ENCODE measurements at places on chromosomes 13 and 19.

DNA sequence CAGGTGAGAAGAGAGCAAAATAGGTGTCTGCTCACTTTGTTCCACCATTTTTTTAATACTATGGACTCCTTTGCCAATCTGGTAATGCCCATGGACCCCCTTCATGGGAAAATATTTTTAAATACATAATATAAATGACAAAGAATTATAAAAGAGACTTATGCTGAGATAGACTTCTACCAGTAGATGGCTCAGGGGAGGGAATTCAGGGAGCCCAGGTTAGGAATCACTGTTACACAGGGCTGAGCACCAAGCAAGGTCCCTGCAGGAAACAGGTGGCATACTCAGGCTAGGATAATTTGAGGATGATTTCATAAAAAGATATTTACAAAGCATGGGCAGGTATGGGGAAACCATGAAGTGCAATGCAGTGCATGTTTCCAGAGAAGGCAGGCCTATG is 525.9 kb downstream of the FGF9 start:
- DNase-seq = no peak

DNA sequence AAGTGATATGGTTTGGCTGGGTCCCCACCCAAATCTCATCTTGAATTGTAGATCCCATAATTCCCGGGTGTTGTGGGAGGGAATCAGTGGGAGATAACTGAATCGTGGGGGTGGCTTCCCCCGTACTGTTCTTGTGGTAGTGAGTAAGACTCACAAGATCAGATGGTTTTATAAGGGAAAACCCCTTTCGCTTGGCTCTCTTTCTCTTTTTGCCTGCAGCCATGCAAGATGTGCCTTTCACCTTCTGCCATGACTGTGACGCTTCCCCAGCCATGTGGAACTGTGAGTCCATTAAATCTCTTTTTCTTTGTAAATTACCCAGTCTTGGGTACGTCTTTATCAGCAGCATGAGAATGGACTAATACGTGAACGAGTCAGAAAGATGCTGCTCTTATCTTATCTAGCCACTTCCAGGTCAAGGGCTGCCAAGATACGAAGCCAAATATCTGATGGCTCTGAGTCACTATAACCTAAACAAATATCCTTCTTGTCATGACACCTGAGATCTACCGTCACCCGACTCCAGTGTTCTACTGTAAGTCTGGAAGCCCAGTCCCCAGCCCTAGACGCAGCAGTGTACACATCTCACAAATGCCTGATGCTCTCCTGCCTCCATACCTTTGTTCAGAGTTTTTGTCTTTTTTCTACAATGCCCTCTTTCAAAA is 45.9 kb downstream of the SLC15A1 start:
- DNase-seq = no peak

DNA sequence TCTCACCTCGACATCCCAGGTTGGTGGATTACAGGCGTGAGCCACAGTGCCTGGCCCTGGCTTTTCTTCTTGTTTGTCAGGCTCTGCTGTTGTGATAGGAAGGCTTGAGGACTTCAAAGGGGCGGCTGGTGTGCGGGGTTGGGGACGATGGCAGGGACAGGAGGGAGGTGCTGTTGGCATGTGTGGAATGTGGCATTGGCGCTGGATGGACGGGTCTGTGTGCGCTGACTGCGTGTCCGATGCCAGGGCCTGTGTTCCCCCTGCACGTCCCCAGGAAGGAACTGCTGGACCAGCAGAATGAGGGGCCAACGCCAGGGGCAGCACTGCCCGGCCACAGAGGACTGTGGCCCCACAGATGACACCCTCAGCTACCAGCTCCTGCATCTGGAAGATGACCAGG is 12.7 kb upstream of the PTBP1 start:
- DNase-seq = no peak

DNA sequence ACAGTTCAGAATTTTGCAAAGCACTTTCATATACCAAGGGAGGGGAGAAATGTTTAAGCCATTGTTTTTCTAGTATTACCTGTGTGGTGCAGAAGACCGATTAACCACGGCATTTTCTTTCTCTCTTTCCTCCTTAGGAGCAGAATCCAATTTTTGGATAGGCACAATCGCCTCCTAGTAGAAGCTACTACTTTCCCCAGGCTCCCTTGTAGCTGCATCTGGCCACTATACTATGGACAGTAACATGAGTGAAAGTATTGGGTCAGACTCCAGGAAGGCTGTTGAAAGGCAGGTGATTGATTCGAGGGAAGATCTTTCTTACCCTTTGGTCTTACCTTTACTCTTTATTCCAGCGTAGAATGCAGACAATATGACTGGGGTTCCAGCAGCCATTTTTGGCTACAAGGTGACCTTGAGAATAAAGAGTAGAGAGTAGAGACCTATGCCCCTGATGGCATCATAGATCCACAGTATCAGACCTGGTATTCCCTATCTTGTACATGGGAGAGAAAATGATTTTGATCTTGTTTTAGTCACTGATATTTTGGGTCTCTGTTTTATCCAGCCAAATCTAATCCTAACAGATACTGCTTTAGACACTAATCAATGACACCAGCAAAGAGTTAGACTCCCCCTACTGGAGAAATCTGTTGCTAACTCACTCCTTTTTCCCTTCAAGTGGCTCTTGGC is 77.0 kb downstream of the LRRC63 start:
- no peak for DNase-seq

DNA sequence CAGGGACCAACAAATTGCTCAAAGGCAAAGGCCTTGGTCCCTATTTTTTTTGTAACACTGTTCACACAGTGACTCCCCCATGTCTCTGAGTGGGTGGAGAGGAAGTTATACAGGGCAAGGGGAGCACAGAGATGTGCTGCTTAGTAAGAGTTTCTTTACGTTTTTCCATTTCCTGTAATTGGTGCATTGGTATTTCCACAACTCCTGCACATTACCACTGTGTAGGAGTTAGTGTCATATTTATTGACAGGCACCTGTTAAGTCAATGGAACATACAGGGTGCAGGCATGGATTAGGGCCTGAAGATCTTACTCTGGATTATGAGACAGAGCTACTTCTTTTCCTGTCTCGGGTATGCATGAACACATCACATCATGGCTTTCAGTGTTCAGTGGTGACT is 45.2 kb downstream of the SOX21 start:
- DNase-seq = no peak

DNA sequence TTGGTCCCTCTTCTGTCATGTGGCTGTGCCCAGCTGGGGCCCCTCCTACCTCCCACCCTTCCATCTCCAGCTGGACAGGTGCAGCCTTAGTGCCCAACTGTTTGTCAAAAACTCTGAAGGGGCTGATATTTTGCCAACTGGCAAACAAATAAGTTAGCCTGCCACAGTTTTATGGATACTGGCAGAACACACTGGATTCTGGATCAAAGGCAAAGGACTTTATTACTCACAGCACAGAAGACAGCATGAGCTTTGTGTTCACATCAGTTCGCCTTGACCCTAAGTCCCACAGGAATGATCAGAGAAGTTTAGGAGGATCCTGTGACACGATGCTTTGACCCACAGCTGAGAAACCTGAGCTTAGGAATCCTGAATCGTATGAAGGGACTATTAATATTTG is 16.4 kb downstream of the KLK2 start:
- no peak for DNase-seq

GRCh38 chr19:48613024-48613851 is 1.6 kb downstream of the FAM83E start:
- peak; percentile 24 for DNase-seq

- DNase-seq = no peak
Measured at GRCh38 chr19:55270172-55270942, 9.6 kb downstream of the HSPBP1 start.

- no peak for DNase-seq
Measured at GRCh38 chr19:35816262-35816661, 3.6 kb upstream of the PRODH2 start.

DNA sequence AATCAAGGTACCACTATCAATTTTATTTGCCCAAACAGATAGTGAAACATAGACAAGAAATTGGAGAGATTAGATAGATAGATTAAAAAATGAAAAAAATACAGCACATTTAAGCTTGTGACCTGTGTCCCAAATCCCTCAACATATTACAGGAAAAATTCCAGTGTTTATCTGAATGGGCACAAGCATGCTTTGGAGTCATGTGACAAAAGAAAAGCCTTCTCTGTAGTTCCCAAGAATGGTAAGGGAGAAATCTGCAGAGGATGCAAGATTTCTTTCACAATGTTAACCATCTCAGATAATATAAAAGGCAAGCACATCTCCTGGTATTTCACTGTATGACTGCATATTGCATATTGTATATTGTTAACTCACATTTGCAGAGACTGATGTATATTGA is 168.0 kb downstream of the PCDH9 start:
- no peak for DNase-seq

GRCh38 chr13:23580684-23581060 is 10.5 kb downstream of the TNFRSF19 start:
- no peak for DNase-seq

DNA sequence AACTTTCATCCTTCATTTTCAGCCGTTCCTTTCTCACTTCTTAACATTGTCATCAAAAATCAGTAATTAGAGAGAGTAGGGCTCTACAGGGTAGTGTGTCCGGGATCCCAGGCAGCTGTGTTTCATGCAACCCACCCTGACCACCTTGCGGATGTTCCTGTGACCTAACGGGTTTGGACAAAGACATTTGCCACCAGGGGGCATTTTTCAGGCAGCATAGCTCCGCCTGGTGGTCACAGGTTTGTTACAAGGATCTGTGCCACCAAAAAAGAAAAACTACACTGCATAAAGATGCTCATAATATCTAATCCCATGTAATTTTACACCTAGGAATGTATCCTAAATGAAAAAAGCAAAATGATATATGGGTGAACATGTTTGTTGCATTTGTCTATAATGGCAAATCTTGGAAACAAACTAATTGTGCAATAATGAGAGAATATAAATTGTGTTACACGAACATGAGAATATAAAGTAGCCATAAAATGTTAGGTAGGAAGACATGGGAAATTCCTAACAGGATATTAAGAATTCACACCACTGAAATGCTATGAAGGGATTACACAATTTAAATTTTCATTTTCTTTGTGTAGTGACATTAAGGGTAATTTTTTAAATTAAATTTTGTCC is 123.0 kb downstream of the SLC7A1 start:
- DNase-seq = no peak

- DNase-seq = no peak
Measured at GRCh38 chr13:48923376-48923775, 52.3 kb upstream of the FNDC3A start.

DNA sequence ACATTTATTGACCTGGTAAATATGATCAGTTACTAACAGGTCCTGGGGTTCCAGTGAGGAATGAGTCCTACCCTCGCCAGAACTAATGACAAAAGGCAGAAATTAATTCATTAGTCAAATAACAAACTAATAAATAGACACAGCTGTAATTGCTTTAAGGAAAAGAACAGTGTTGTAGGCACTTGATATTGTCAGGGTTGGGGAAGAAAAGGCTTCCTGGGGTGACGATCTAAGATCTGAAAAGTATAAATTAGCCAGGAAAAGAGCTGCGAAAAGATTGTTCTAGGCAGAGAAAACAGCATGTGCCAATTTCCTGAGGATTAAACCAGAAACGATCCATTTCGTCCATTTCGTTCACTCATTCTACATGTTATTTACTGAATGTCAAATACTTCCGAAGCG is 670 bp upstream of the CHAF1A start:
- no peak for DNase-seq

GRCh38 chr13:107964395-107964794 is 250.9 kb downstream of the LIG4 start:
- DNase-seq = no peak

DNA sequence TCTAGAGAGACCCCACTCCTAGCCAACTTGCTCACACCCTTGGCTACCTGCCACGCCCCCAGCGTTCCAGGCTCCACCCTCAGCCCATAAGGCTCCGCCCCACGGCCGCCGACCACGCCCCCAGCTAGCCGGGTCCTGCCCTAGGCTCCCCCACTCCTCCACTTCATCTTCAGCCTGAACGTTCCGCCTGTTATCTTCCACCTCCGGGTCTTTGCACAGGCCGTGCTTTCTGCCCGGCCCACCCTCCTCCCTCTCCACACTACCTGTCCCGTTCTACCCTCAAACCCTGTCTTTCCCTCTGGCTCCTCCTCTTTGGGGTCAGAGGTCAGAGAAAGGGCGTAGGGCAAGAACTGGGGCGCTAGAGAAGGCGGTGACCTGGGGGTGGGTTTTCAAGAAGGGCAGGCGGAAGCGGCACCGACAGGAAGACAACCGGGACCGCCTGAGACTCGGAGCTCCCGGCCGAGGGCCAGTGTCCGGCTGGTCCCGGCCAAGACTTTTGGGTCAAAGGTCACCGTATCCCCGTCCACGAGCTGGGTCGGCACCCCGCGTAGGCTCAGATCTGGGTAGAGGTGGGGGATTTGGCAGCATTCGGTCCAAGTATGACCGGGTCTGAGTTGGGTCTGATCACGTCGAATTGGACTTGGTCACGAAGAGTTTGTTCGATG is 2.2 kb downstream of the PDE4C start:
- DNase-seq = no peak

GRCh38 chr13:42405665-42406390 is 133.9 kb downstream of the AKAP11 start:
- peak; percentile 4 for DNase-seq

- no peak for DNase-seq
Measured at GRCh38 chr13:67996101-67996500, 766.0 kb upstream of the PCDH9 start.

DNA sequence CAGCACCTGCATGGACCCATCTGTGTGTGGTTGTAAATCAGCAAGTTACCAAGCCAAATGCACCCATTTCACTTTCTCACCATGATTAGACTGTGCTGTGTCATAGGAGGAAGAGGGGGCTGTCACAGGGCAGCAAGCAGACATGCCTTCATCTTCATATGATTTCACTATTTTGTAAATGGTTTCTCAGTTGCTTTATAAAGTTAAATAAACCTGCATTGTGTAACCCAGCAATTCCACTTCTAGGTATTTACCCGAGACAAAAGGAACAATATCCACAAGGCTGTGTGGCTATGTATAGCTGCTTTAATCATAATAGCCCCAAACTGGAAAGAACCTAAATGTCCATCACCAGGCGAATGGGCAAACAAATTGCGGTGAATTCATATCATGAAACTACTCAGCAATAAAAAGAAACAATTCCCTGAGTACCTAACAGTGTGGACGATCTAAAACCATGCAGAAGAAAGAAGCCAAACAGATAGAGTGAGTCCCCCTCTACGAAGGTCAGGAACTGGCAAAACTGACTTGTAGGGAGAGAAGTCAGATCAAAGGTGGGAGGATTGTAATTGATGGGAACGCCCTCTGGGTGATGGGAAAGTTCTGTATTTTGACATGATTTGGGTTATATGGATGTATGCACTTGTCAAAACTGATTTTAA is 185.4 kb downstream of the COL4A1 start:
- DNase-seq = no peak

GRCh38 chr19:55206664-55207500 is 2.4 kb downstream of the PTPRH start:
- peak; percentile 32 for DNase-seq
